ENCODE measurements at places on chromosomes 1 and 21.
A peak's percentile ranks its signal among the peaks of the same experiment; 100 is the strongest.

DNA sequence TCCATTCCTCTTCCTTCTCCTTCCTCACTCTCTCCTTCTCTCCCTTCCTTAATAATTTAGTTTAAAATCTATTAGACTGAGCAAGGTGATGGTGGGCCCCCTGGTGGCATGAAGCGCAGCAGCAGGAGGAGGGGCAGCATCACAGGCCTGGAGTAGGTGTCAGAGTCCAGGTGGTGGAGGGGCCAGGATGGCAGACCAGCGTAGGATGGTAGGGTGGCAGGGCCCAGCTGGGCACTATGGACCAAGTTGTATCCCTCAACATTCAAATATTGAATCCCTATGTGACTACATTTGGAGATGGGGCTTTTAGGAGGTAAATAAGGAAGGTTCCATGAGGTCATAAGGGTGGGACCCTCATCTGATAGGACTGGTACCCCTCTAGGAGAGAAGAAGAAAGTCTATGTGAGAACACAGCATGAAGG is 61.0 kb downstream of the WDR4 start:
- peak; percentile 52 for DNase-seq

DNA sequence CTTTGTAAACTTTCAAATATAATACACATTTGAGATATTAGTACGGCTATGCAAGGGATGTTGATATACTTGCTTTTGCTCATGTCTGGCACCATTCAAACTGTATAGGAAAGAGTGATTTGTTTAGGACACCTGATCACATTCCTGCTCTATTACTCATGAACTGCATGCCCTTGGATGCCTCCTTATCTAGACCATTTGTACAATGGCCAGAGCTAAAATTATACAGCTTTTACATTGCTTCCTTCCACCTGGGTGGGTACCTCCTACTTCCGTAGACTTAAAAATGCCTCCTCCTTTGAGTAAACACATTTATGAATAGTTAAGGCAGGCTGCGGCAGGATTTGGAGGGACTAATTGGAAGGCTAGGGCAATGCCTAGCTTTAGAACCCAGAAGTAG is 85.4 kb upstream of the PBX1 start:
- DNase-seq: no peak

GRCh38 chr1:22315315-22316078 is 136.2 kb upstream of the ZBTB40 start:
- no peak for DNase-seq

GRCh38 chr1:57839526-57839925 is 415.7 kb upstream of the DAB1 start:
- DNase-seq: no peak

DNA sequence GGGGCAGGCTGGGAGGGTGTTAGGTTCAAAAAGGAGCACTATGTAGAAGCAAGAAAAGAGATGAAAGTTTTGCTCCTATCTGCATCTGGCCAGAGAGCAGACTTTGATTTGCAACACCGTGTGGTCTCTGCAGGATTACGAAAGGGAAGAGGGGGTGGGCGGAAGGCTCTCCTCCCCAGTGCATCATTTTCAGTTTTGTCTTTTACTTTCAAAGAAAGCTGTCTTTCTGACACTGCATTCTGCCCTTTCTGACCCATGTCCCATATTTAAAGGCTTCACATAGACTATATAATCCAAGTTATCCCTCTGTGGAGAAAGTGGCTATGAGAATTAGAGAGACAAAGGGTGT is 126.5 kb downstream of the RHOU start:
- no peak for DNase-seq

DNA sequence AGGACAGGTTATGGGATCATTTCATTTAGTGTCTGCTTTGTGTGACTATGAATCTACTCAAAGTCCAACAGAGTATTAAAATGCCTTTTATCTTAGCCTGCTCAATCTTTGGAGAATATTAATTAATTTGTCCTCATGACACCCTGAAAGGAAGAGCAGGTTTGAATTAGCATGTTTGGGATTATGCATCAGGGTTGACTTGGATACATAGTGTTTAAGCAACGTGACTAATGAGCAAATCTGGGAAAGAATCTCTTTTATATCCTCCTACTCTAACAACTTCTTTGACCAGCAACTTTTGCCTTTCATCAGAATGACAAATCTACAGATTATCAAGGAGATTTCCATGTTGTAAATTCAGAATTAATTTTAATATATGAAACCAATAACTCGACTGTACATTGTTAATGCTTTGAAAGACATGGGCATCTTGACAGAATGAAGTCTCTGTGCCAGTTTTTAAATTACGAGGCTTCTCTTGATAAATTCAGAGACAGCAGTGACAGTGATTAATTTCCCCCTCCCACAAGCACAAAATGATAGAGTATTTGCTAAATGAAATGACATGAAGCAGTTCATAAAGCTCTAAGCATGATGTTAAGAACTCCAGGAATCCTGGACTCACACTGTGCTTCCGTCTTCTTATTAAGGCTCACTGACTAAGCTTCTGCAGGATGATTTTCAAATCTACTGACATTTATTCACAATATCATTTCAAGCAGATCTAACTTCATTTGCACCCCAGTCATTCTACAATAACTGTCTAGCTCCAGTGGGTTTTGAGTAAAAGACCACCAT is 156.5 kb downstream of the PCNX2 start:
- no peak for DNase-seq

GRCh38 chr1:223437151-223437550 is 43.9 kb downstream of the CCDC185 start:
- DNase-seq: no peak

- no peak for DNase-seq
Observed at GRCh38 chr1:65247419-65248359, 61.7 kb upstream of the DNAJC6 start.

GRCh38 chr21:28523367-28523766 is 469.3 kb downstream of the LTN1 start:
- no peak for DNase-seq

- no peak for DNase-seq
Observed at GRCh38 chr1:50369830-50370229, 53.4 kb downstream of the DMRTA2 start.

DNA sequence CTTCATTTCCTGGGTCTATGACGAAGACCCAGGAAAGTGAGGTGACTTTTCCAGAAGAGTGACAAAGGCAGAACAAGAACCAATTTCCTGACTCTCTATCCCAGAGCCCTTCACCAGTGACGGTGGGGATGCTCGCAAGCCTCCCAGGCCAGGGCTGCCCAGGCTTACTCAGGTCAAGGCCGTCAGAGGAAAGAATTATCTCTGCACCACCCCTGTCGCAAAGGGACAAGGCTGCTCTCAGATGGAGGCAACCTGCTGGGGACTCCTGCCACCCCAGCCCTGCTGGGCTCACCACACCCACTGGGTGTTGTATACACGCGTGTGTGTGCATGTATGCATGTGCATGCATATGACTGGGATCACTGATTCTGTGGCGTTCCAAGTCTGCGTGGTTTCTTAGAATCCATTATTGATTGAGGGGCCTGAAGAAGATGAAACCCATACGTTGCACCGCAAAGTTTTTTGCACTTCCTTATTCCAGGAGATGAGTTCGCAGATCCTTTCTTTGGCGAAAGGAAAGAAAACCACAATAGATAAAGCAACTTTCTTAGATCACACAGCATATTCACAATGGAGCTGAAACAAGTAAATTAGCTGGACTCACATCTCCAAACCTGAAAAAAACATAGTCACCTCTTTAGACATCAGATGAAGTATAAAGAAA is 255.8 kb downstream of the RHOU start:
- DNase-seq: no peak

DNA sequence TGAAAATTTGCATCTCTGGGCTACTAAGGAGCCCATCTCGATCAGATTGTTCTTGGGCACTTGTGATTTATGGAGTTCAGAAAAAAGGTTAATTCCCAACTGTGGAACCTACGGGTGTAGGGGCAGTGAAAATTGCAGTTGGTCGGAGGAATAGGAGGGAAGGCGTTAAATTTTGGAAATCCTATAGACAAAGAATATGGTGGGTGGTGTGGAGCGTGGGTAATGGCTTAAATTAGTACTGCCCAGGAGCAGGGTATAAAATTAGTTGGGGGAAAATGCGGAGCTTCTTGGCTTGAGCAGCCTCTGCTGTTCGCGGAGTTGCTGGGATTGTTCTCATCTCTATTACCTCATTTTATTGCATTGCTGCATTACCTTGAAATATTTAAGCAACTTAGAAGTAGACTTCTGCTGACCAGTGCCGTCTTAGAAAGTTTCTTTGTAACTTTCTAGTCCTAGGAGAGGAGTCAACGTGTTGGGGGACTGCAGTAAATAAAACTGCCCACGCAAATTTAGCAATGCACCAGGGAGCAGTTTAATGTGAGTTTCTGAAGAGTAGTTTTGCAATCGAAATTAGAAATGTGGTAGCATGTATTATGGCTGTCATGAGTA is 514 bp downstream of the S1PR1 start:
- DNase-seq: no peak

DNA sequence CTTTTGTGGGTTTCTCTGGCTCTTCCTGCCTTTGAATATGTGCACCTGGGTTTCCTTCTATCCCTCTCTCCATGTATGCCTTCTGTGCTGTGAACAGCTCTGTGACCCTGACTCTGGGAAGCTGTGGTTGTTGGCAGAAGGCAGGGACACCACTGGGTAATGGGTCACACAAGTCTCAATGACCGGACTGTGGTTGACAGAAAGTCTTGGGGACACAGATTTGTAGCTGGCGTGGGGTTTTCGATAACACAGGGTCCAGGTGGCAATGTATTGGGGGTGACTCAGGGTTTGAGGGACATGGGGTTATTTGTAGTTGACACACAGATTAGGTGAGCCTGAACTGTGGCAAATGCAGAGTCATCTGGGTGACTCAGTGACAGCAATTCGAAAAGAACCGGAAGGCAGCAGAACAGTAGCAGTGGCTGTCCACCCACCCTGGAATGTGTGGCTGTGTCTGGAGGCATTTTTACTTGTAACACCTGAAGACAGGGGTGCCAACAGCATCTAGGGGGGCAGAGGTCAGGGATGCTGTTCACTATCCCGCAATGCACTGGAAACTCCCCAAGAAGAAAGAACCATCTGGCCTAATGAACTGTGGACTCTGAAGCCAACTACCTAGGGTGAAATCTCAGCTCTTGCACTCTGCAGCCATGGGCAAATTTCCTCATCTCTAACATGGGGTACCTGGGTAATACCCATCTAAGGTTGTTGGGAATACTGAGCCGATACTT is 13.0 kb upstream of the SLC6A9 start:
- DNase-seq: no peak

DNA sequence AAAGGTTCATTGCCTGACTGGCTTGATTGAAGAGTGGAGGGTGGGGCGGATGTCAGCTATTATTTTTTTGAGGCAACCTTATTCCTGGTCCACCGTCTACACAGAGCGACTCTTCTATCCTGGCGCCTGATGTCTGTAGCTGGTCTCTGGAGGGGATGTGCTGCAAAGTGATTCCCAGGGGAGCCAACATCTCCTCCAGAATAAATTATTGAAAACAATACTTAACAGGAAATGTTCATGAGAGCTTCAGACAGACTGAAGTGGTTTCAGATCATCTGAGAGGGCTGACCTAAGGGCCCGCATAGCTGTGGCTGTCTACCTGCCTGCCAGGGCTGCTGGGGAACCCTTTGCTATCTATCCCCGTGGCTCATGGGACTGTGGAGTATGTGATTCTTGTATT is 66.7 kb downstream of the TEX35 start:
- DNase-seq: no peak

Measured in activated T-cell treated with anti-CD3 and anti-CD28 coated beads for 1 hour (primary cell).